ENCODE measurements at places on chromosomes 2 and 18. TPM values are rescaled to one million over a fixed set of nuclear protein-coding genes. Genes with fewer than 3 reads are reported as not detected.

DNA sequence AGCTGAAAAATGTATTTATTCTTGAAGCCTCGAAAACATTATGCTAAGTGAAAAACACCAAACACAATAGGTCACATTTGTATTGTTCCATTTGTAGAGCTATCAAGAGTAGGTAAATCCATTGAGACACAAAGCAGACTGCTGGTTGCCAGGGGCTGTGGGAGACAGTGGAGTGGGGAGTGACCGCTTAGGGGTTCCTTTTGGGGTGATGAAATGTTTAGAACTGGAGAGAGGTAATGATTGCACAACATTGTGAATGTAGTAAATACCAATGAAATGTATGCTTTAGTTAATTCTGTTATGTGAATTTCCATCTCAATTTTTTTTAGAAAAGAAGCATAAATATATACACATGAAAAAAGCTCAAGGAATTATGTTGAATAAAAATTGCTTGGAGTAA, 15.8 kb downstream of the KCTD18 start:
- no peak for DNase-seq

GRCh38 chr18:54916507-54916906, 42.8 kb downstream of the CCDC68 start:
- no peak for DNase-seq

GRCh38 chr2:213187833-213188532, 36.6 kb upstream of the IKZF2 start:
- peak; percentile 41 for DNase-seq

DNA sequence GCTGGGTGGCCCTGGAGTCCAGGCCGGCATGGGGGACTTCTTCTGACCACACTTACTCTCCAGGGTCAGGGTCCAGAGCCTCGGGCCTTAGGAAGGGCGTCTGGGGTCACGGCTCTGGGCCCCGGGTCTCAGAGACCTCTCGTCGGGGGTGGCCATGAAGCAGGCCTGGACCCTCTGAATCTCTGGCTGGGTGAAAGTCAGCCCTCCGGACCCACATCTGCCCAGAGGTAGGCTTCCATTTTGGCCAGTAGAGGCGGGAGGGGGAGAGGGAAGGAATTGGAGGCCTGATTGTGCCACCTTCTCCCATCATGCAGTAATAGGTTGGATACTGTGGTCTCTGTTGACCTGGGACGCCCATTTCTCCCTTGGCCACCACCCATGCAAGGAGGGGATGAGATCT, 125.3 kb upstream of the GPC1 start:
- no peak for DNase-seq

- no peak for DNase-seq
Observed at GRCh38 chr2:144481666-144482065, 38.3 kb downstream of the ZEB2 start.

- no peak for DNase-seq
Observed at GRCh38 chr2:19717446-19717845, 184.3 kb downstream of the TTC32 start.

DNA sequence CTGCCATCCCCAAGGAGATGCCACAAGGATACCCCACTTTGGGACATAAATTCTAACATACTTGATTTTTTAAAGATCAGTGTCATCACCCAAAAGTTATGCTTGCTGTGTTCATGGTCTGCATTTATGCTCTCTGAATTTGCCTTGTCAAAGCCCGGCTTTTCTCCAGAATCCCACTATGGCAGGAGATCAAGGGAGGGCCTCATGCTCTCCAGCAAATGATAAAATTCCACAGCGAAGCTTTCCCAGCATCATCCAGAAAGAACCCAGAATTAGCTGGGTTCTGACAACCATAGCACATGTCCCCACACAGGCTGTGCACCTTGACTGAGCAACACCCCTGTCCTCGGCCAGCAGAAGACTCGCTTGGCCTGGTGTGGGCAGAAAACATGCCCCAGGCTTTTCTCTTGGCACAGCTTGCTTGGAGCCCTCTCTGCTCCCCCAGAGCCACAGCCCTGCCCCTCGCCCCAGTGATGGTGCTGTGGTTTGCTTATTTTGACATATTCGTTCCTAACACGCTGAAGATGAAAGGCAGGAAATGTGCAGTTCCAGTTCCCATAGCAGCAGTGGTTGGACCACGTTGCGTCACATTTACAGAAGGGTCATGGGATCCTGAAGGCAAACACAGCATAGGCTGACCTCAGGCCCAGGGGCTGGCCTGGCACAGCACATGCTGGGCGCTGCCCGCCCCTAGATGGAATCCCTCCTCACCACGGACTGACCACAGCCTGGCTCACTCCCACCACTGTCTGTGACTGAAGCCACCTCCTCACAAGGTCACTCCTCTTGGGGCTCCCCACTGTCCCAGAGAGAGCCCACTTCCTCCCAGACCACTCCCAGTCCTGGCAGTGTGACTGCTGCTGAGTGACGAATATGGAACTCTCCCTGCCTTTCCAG, 14.1 kb upstream of the CHRNA1 start:
- no peak for DNase-seq

- DNase-seq = no peak
Observed at GRCh38 chr2:221448057-221448843, 123.9 kb downstream of the EPHA4 start.

DNA sequence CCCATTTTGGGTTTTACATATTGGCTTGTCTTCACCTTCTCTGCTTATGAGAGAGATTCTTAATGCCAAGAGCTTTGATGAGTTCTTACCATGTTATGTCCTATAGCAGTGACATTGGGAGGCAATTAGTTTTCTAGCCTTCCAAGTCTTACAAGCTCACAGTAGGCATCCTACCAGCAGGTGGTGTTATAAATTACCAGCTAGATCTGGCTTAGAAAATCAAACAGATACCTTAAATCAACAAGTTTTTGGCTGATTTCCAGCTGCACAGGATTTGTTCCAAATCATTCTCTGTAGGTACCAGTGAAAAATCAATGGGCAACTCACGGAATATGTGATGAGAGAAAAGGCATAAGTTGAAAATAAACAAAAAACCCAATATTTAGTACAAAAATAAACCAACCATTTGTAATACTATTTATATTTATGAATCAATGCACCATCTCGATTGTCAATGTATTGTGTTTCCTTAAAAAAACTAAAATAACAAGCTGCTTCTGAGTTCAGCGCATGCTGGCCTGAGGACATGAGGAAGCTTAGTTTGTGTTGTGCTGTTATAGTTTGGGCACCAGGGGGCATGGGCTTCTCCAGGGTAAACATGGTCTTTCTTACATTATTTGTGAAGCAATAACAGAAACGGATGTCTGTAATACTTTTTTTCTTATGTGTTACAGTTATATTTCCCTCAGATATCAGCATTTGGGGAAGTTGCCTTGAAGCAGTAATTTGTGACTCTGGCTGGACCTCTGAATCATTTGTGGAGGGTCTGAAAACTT, 34.1 kb upstream of the NXPH2 start:
- peak; percentile 62 for DNase-seq

GRCh38 chr2:18262601-18263000, 297.9 kb downstream of the RDH14 start:
- DNase-seq = peak; percentile 65

DNA sequence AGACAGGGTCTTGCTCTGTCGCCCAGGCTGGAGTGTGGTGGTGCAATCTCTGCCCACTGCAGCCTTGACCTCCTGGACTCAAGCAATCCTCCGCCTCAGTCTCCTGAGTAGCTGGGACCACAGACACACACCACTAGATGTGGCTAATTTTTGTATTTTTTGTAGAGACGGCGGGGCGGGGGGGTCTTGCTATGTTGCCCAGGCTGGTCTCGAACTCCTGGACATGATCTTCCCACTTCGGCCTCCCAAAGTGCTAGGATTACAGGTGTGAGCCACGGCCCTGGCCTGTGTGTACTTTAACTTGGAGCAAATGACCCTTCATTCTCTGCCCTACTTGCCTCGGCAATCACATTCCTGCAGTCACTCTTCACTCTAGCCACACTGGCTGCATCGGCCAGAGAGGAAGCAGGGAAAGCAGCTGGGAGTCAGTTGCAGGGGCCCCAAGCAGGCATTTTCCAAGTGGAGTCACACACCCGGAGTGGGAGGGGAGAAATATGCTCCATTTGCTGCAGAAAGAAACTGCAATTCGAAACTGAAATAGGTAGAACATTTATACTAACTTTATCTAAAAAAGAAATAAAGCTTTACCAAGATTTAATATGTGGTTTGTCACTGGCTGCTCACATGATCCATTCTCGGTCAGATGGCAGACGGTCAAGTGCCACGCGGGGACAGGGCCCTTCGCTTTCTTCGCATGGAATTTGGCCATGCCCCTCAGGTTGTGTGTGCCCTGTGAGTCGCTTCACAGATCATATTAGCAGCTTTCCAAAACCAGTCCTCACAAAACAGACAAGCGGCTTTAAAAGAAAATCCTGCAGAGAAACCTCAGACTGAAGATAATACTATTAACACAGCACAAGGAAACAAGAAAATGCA, 37.1 kb downstream of the FAM161A start:
- no peak for DNase-seq

DNA sequence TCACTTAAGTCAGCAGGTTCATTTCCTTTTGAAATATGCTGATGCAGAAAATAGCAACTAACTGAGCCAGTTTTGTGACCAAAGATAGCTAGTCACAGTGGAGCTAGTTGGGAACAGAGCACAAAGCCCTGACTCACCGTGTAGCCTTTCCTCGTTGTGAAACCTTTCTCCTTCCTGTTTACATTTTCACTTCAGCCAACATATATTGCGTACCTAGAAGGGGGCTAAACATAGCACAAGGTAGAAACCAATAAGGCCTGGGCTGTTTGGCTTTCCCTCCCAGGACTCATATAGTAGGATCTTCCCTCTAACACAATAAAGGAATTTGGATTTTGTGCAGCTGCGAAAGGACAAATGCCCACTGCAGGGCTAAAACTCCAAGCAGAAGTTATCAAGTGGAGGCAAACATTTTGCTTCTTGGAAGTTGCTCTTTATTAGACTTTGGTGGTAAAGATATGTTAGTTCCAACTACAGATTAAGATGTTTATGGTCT, 24.5 kb upstream of the LPIN2 start:
- DNase-seq = no peak

DNA sequence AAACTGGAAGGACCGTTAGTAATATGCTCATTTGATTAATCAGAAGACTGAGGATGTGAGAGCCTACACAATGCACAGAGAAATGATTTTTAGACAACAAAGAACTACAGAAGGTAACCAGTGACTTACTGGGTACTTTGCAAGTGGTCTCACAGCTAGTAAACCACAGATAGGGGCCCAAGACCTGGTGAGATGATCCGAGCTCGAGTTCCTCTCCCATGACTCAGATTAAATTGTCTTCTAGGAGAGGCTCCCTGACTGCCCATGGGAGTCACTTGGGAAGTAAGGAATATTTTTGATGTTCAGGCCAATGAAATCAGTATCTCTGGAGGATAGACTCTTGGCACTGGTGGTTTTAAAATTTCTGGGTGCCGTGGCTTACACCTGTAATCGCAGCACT, 220.2 kb downstream of the CLIP4 start:
- no peak for DNase-seq

DNA sequence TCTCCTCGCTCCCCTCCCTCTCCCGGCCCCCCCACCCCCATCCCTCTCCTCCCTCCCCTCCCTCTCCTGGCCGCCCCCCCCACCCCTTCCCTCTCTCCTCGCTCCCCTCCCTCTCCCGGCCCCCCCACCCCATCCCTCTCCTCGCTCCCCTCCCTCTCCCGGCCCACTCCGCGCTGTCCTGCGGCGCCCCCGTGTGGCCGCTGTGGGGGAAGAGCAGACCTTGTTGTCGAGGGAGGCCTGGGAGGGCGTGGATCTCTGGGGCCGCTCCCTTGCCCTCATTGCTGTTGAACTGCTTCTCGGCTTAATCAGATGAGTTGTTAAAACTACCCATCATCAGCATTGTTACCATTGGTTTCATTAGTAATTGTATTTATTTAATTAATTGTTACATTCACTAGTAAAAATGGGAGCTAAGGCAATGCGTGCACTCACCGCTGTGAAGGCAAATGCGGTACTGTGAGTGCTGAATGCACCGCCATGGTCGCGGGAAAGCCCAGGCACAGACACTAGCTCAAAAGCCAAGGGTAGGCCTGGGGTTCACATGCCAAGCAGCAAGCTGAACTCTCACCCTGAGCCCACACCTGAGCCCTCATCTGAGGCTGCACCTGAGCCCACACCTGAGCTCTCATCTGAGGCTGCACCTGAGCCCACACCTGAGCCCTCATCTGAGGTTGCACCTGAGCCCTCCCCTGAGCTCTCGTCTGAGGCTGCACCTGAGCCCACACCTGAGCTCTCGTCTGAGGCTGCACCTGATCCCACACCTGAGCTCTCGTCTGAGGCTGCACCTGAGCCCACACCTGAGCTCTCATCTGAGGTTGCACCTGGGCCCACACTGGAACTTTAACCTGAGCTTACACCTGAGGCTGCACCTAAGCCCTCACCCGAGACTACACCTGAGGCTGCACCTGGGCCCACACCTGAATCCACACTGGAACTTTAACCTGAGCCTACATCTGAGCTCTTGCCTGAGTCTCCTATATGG, 8.8 kb downstream of the RTP5 start:
- peak; percentile 94 for DNase-seq

- no peak for DNase-seq
Observed at GRCh38 chr2:177547122-177547521, 154.5 kb downstream of the AGPS start.

GRCh38 chr18:75478996-75479880, 51.7 kb upstream of the SMIM21 start:
- DNase-seq = peak; percentile 58

GRCh38 chr2:227888289-227888688, 16.9 kb downstream of the DAW1 start:
- no peak for DNase-seq

GRCh38 chr2:31170071-31170698, 31.9 kb upstream of the GALNT14 start:
- peak; percentile 72 for DNase-seq

DNA sequence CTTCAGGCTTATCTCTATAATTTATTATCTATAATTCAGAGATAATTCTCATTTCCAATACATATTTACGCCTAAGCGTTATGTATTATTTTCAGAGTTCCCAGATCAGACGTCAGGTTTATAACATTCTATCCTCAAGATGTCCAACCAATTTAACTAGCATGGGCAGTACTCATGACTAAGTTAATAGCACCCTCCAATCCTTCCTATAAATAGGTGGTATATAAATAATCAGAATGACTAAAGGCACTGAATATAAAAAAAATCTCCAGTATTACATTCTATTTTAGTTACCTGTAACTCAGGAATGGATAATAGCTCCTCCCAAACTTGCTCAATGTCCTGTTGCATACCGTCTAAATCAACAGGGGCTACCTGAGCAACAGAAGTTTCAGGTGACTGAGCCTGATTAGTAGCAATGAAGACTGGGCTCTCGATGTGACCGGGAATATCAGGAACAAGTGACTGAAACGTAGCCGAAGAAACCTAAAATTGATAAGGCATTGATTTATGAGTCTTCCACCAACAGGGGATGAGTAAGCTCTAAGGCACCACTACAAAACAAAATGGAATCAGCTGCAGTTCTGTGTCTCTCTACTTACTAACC, 19.6 kb downstream of the HNRNPA3 start:
- DNase-seq = no peak

ADRA2B gene
- not detected for total RNA-seq

SLC8A1 gene
- total RNA-seq = not detected

TSPYL6 gene
- total RNA-seq = not detected

GATA6 gene
- total RNA-seq = 0.21 TPM

LIMS2 gene
- total RNA-seq = 1.2 TPM

PRSS56 gene
- not detected for total RNA-seq

NEU2 gene
- total RNA-seq = not detected

RFX8 gene
- total RNA-seq = not detected

NT5DC4 gene
- total RNA-seq = not detected

Measured in A673 (cell line).